ENCODE measurements at places on chromosomes 1 and 21.

DNA sequence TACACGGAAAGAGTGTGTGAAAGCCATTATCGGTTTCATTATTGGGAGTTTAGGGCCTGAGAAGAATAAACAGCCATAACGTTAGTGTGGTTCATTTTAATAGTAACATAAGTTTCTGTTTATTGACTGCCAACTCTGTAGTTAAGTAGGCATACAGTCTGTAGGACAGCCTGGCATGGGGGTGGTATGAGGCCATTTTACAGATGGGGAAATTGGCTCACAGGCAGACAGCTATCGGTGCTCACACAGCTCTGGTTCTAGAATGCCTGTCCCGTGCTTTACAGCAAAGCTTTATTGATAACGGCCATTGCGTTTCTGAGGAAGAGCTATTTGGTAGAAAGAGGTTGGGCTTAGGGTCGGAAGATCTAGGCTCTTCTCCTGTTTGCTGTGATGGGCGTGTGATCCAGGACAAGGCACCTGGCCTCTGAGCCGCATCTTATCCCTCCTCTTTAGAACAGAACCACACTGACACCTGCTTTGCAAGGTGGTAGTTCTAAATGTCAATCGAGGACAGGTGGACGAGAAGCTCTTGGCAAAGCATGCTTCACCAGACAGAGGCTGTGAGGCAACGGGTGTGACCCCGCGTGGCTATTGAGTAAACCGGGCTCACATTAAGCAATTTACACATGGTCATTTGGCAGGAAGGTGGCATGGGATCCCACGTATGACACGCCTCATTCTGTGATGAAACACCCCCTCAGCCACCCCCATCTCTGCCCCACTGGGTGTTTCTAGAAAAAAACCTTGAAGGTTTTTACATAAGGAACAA lies 14.9 kb downstream of the ETS2 start:
- no peak for DNase-seq

- no peak for DNase-seq
These were observed 21.6 kb downstream of the METTL13 start for GRCh38 chr1:171803045-171803444.

DNA sequence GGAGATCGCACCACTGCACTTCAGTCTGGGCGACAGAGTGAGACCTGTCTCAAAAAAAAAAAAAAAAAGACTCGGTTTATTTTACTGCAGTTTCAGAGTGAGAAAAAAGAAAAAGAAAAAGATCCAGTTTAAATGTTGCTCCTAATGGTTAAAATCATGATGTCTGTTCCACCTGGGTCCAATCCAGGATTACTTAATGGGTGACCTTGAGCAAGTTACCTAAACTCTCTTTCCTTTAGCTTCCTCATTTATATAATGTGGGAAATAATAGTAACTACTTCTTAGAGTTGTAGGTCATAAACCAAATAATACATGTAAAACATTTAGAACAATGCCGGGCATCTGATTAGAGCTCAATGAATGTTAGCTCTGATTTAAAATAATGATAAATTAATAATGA lies 19.4 kb upstream of the RNF11 start:
- no peak for DNase-seq

GRCh38 chr1:154411525-154411924 lies 6.4 kb downstream of the IL6R start:
- no peak for DNase-seq

DNA sequence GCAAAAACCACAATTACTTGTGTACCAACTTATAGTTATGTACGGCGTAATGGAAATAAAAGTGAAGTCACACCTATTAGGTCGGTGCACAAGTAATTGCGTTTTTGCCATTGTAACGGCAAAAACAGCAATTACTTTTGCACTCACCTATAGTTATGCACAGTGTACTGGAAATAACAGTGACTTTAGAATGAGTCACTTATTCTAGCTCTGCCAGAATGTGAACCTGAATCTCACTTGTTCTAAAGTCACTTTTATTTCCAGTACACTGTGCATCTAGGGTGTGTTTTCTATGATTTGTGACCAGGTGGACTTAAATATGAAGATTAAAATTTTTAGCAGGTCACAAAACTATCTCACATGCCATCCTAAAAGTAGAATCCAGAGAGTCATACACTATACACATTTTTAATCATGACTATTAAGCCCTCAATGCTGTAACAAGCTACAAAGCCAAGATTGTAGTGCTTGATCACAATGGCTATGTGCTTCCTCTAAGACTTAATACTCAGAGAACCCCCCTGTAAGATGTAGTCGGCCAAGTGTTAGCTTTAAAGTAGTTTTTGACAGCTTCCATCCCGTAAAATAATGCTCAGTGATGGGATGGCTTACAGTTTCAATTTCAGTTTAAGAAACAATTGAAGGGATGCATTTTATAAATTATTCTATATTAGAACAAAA lies 218.8 kb downstream of the NEGR1 start:
- no peak for DNase-seq

DNA sequence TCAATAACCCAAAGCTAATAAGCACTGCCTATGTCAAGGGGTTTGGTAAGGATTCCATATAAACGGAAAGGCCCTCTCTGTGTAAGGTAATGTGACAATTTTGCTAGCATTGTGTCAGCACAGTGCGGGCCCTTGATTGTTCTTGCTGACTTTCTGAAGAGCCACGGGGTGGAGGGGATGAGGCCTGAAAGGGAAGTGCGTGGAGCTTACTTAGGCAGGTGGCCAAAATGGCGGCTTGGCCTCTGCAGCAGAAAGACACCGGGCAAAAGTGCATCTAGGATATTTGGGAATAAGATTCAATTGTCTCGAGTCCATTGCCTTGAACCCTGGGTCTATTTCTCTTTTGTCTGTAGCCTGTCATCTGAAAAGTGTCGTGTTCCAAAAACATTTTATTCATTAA lies 114.3 kb downstream of the TGFB2 start:
- DNase-seq, result no peak

DNA sequence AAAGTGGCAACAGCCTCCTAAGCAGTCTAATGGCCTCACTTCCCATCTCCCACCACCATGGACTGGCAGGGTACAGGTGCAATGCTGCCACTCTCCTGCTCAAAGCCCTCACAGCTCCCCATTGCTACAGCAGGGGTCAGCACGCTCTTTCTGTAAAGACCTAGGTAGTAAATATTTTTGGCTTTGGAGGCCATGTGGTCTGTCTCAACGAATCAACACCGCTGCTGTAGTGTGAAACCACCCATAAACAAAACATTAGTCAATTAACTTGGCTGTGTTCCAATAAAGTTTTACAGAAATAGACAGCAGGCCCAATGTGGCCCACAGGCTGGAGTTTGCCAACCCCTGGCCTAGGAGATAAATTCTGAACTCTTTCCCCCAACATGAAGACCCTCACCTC lies 44.6 kb upstream of the TMEM125 start:
- no peak for DNase-seq

- DNase-seq, result no peak
These were observed 110.1 kb upstream of the ZNHIT6 start for GRCh38 chr1:85818371-85818770.

GRCh38 chr1:248703674-248704073 lies 1.1 kb upstream of the OR14I1 start:
- DNase-seq, result no peak

GRCh38 chr21:18468790-18469189 lies 65.2 kb upstream of the TMPRSS15 start:
- peak; percentile 75 for DNase-seq

DNA sequence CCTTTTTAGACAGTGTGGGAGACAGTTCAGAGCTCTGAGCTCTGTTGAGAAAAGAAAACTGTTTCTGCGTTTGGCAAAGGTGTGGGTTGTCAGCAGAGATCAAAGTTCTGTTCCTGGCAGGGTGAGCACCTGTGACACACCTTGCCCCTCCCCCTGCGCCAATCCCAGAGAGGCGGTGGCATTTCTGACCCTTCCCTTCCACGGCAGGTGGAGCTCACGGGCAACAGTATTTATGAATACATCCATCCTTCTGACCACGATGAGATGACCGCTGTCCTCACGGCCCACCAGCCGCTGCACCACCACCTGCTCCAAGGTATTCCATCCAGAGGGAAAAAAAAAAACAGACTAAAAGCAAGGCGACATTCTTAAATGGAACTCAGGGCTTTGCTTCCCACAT lies 20.7 kb downstream of the SIM2 start:
- DNase-seq, result no peak

DNA sequence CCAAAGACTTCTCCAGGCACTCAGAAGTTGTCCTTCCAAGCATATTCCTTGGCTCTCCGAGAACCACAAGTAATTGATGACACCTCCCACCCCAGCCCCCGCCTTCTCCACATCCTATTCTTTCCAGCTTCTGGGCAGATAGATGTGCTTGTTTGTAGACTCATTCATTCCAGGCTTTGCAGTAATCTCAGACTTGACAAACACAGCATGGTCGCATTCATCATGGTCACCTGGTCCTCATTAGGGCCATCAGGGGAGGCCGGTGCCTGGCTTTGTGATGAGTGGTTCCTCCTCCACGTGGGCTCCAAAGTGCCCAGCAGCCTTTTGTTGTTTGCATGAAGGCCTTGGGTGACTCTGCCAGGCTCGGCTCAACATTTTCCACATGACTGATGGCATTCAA lies 28.5 kb upstream of the KCNE2 start:
- DNase-seq, result no peak

DNA sequence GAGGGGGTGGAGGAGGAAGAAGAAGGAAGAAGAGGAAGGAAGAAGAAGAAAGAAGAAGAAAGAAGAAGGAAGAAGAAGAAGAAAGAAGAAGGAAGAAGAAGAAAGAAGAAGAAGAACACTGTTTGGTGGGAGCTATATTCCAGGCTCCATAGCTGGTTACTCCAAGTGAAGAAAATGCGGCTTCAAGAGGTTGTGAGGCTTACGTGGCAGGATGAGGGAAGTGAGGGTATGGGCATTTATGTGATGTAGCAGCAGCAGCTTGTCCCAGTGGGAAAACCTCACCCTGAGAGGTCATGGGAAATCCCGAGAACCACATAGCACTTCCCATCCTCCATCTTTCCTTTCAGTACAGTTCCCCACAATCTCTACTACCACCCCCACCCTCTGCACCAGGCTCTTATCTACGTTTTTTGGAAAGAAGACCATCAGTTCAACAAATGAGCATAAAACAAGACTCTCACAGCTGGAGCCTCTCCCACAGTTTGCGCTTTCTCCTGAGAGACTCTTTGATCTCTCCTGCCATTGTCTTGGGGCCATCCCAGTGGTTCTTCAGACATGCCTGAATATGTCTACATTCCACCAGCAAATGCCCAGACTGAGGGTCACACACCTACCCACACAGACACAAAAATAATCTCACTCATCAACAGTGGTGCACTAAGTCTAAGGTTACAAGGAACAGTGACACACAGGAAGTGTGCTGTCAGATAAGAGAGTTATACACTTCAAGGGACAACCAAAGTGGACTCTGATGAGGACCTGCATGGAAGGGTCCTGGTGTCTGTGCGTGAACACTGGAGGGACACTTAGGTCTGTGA lies 77.9 kb upstream of the KCNJ15 start:
- DNase-seq, result no peak

DNA sequence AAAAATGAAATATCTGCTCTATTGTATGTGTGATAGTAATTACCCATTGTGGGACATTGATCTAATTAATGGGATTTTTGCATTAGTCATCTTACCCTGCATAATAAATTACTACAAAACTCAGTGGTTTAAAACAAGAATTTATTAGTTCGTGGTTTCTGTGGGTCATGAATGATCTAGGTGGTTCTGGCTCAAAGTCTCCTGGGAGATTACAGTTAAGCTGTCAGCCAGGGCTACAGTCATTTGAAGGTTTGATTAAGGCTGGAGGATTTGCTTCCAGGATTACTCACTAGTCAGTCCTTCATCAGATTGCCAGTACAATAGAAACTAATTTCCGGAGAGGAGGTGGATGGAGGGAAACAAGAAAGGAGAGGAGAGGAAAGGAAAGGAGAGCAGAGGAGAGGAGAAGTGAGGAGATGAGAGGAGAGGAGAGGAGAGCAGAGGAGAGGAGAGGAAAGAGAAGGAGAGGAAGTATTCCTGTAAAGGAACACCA lies 60.4 kb upstream of the TNFSF4 start:
- no peak for DNase-seq

- no peak for DNase-seq
These were observed 76.1 kb downstream of the CACHD1 start for GRCh38 chr1:64546013-64546412.

DNA sequence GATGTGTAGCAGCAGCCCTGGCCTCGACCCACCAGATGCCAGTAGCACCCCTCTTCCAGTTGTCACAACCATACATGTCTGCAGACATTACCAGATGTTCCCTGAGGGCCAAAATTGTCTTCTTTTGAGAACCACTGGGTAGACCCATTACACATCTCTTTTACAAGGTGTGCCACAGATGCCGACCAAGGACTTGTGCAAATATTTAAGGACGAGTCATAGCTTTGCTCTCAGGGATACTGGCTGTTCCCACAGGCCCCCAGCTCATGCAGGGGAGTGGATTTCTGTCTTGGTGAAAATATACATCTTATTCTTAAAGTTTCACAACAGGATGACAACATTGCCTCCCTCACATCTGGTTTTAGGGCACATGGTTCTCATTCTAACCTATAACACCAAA lies 59.4 kb upstream of the ZBTB18 start:
- DNase-seq, result no peak

DNA sequence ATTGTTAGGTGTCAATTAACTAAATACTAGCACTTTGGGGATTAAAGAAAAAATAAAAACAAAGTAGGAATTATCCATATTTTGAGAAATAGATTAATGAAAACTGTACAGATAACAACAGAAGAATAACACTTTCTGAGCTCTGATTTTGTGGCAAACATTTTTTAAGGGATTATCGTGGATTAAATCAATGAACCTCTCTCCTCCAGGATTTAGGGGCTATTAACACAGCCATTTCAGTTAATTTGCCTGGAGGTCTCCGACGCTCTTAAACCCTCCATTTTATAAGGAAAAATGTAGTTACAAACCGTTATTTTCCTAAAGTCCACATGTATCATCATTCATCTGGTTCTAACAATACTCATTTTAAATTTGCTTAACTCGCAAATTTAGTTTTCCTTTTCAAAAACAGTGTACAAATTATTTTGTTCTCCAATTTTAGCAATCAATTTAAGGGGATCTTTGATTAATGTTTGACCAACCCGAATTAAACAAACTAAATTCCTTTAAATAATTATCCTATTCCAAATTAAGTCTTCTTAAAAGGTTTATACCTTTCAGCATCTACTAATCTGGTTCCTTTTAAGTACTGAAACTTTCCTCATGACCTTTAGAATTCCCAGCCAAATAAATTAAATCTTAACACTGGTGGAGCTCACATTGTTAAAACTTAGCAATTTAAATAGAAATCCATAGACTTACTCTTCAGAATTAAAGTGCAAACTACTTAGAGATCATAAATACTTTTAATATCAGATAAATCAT lies 30.7 kb upstream of the RNF187 start:
- no peak for DNase-seq

- DNase-seq, result no peak
These were observed 6.3 kb downstream of the EXTL1 start for GRCh38 chr1:26027716-26028489.

DNA sequence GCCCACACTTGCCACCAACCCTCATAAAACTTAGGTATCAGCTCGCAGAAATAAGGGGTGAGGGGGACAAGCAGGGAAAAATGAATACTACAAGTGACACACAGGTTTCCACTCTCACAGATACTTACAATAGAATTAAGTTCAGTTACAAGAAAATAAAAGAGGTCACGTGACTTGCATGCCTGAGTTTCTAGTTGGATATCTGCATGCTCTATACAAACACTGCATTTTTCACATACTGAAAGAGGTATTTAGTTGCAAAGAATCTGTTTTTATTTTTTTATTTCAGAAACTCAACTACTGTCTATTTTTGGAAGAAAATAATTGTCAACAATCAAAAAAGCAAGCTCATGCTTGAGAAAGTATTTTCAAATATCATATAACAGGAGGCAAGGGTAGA lies 43.5 kb downstream of the DPYD start:
- DNase-seq, result no peak

GRCh38 chr1:18970762-18971161 lies 14.3 kb upstream of the IFFO2 start:
- DNase-seq, result no peak

Measured in renal cortex interstitium (tissue), 15 donors.